CD4-positive, alpha-beta T cell treated with Interferon gamma for 1 hour (primary cell): ENCODE measurements at places on chromosomes 2 and 18.

- DNase-seq: no peak
Measured at GRCh38 chr18:832085-832681, 20.1 kb upstream of the YES1 start.

GRCh38 chr18:65468881-65469280, 281.9 kb upstream of the CDH7 start:
- no peak for DNase-seq

DNA sequence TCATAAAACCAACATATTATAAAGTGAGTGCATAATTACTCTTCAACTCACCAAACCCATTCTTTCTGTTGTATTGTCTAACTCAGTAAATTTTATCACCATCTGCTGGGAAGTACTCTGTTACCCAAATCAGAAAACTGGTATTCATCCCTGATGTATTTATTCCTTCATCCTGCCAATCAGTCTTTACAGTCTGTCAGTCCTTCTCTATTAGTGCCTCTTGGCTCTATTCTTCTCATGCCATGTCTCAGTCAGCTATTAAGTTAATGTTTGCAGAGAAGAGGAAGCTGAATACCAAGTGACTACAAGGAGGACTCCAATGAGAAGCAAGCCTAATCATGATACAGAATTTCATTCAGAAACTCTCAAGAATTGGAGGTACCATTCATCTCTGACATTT, 631.2 kb downstream of the CPS1 start:
- DNase-seq: no peak

- DNase-seq: no peak
Measured at GRCh38 chr2:84805250-84805958, 75.5 kb downstream of the TRABD2A start.

GRCh38 chr2:7829241-7829640, 852.6 kb upstream of the ID2 start:
- no peak for DNase-seq

GRCh38 chr18:63062246-63062645, 257.3 kb downstream of the BCL2 start:
- no peak for DNase-seq

GRCh38 chr18:35619941-35620340, 38.4 kb downstream of the GALNT1 start:
- DNase-seq: no peak

GRCh38 chr2:132037527-132038178, 124.1 kb downstream of the ANKRD30BL start:
- no peak for DNase-seq

DNA sequence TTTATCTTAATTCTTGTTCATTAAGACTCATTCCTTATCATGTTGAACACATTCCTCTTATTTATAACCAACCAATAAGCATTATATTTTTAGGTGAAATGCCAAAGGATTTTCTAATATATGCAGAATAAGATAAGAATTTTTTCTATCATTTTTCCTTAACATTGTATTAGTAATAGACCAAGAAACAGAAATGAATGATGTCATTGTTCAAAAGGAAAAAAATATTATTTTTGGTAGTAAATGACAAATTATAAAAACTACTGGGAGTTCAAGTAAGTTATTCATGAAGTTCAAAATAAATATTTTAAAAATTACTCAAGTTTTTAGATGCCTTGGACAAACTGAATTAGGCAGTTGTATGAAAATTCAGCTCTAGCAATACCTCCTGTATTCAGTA, 25.5 kb downstream of the DCAF17 start:
- no peak for DNase-seq

GRCh38 chr2:59236723-59237122, 995.6 kb upstream of the FANCL start:
- no peak for DNase-seq

DNA sequence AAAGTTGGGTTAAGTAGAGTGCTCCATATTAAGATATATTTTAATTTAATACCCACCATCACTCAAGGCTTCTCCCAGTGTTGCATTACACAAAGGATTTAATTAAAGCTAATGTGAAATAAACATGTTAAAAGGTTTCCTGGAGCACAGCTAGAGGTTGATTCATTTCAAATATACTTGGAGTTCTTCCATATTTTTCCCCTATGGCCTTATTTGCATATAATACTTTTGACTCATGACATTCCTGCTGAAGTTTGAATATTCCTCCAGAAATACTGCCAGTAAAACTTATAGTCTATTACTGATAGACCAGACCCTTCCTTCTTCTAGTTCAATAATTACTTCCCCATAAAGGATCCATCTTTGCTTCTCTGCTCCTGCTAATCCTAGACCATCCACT, 227.5 kb downstream of the GULP1 start:
- no peak for DNase-seq

GRCh38 chr2:75751360-75751759, 40.6 kb upstream of the GCFC2 start:
- no peak for DNase-seq

GRCh38 chr2:3432693-3433338, 53.3 kb downstream of the TRAPPC12 start:
- no peak for DNase-seq

GRCh38 chr2:24342110-24342910, 18.0 kb downstream of the ITSN2 start:
- no peak for DNase-seq

DNA sequence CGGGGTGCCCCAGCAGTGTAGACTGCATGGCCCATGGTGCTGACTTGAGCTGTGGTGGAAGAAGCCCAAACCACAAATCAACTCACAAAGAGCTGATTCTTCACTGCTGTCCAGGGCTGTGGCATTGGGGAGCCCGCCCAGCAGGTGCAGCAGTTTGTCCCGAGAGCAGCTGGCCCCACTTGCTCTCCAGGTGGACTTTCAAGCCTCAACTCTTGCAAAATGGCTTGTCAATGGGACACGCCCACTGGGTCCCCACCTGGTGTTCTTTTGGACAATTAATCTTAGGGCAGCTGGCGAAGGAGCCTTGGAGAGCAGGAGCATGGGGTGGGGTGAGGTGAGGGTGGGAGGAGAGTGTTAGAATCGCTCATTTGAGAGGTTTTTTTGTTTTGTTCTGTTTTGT, 117.9 kb downstream of the MYCN start:
- DNase-seq: no peak

DNA sequence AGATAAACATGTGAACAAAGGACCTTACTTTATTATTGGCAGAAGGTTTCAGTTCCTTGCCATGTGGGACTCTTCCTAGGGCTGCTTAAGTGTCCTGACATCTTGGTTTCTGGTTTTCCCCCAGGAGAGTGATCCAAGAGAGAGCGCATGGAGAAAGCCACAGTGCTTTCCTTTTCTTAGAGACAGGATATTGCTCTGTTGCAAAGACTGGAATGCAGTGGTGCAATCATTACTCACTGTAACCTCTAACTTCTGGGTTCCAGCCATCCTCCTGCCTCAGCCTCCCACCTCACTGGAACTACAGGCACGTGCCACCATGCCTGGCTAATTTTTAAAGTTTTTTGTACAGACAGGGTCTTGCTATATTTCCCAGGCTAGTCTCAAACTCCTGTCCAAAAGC, 38.1 kb upstream of the TCF7L1 start:
- no peak for DNase-seq
